Ureter (tissue), 1 donor: ENCODE measurements at places on chromosomes 7 and 10. TPM values are rescaled to one million over a fixed set of nuclear protein-coding genes. Genes with fewer than 3 reads are reported as not detected.

DNA sequence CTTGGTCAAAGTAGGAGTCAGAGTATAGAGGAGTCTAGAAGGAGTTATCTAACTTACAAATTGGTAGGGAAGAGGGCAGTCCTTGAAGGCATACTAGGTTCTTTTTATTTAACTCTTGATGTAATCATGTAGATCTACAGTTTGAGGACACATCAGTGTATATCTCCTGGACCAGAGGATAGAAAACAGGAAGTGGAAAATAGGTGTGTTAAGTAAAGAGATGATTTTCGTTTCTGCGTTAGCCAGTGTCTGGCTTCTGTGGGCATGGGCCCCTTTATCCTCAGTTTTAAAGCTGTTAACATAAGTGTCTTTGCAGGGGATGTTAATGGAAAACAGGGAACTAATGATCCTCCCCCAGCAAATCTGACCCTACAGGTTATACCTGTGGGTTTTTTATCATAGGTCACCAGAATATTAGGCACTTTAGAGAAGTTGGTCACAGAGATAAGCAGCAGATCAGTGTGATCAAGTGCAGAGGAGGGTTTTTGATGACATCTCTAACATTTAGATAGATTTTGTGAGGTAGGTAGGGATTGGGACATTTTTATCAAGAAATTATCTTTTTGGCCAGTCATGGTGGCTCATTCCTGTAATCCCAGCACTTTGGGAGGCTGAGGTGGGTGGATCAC, 58.6 kb upstream of the PRSS1 start:
- no peak for DNase-seq

DNA sequence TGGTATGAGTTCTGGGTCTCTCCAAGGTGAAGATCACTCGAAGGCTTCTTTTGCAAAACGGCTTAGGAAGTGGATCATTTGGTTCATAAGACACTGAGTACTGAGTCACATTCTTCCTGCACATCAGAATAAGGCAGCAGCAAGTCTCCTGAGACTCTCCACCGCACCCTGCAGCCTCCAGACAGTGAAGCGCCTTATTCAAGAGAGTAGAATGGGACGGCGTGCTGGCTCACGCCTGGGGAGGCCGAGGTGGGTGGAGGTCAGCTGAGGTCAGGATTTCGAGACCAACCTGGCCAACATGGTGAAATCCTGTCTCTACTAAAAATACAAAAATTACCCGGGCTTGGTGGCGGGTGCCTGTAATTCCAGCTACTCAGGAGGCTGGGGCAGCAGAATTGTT, 70.3 kb downstream of the C10orf143 start:
- DNase-seq: no peak

Gene ADAMTS14
- 2.1 TPM for total RNA-seq

- DNase-seq: no peak
Observed at GRCh38 chr7:65371468-65371867, 2.2 kb upstream of the ZNF92 start.

DNA sequence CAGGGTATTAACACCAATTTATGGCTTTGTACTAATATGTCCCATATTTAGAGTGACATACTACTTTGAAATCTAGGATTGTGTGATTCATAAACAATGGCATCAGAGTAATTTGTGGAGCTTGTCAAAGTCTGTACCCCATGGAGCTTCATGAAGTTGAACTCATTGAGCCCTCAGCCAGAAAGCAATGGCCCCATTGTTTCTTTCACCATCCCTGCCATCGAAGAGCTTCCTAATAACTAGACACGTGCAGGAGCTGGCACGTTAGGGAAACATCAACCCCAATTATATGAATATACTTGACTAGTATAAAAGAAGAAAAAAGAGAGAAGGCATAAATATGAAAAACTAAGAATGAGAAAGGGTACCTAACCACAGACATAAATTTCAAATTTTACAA, 206.6 kb downstream of the CXCL12 start:
- no peak for DNase-seq

Gene ITIH5
- 25.5 TPM for total RNA-seq

- no peak for DNase-seq
Observed at GRCh38 chr10:59340285-59340684, 22.1 kb downstream of the FAM13C start.

- no peak for DNase-seq
Observed at GRCh38 chr10:104505521-104506042, 135.5 kb upstream of the SORCS3 start.
